ENCODE measurements at places on chromosomes 1 and 21.

GRCh38 chr1:167923324-167924056 lies 9.6 kb upstream of the ADCY10 start:
- no peak for DNase-seq

- DNase-seq, result no peak
Observed at GRCh38 chr1:217088011-217088410, 364.8 kb upstream of the ESRRG start.

- DNase-seq, result no peak
Observed at GRCh38 chr1:44625348-44625747, 48.9 kb downstream of the TMEM53 start.

GRCh38 chr1:169495046-169495775 lies 9.5 kb upstream of the SLC19A2 start:
- DNase-seq, result no peak

DNA sequence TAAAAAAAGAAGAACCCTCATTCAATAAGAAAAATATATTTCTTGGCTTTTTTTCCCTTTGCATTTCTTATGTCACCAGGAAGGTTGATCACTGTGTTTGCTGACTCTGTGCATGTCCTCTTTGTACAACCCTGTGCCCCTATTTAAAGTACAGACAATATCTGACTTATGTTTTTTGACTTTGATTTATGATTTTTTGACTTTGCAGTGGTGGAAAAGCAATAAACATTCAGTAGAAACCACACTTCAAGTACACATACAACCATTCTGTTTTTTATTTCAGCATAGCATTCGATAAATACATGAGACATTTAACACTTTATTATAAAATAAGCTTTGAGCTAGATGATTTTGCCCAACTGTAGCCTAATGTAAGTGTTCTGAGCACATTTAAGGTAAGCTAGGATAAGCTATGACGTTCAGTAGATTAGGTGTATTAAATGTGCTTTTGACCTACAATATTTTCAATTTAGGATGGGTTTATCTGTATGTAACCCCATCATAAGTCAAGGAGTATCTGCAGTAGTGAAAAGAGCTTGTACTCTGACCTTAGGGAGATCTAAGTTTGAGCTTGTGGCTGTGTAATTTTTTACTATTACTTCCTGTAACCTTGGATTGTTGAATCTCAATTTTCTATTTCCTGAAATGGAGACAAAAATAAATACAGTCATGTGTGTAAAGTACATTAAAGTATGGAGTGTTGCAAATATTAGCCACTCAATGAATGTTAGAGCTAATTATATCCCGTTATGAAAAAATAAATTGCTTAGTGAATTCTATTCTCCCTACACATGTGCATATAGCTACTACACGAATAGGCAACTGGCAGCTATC lies 1.2 kb downstream of the RNASEL start:
- no peak for DNase-seq

- DNase-seq, result no peak
Observed at GRCh38 chr1:38784452-38785284, 74.9 kb downstream of the RRAGC start.

GRCh38 chr1:33045246-33045645 lies 8.6 kb upstream of the AK2 start:
- DNase-seq, result no peak

DNA sequence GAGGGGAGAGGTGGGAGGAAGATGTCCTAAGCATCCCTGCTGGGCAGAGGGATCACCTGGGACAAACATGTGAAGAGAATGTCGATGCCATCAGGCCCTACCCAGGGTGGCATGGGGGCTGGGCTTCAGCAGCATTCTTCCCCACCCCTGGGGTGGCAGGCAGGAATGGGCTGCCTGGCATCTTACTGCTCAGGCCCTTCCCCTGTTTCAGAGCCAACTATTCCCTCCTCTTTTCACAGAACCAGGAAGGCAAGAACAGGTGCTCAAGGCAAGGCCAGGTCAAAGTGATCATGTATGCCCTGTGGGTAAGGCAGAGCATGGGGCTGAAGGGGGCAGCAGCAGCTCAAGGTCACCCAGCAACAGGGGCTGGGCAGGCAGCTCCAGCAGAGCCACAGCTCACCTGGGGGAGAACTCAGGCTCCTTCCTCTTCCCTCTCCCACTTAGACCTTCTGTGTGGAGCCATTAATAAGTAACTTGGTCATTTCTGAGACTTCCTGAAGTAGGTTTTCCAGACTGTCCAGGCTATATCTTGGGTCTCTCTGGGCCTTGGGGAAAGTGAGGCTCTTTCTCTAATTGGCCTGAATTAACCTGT lies 56.4 kb downstream of the ELK4 start:
- DNase-seq, result no peak

DNA sequence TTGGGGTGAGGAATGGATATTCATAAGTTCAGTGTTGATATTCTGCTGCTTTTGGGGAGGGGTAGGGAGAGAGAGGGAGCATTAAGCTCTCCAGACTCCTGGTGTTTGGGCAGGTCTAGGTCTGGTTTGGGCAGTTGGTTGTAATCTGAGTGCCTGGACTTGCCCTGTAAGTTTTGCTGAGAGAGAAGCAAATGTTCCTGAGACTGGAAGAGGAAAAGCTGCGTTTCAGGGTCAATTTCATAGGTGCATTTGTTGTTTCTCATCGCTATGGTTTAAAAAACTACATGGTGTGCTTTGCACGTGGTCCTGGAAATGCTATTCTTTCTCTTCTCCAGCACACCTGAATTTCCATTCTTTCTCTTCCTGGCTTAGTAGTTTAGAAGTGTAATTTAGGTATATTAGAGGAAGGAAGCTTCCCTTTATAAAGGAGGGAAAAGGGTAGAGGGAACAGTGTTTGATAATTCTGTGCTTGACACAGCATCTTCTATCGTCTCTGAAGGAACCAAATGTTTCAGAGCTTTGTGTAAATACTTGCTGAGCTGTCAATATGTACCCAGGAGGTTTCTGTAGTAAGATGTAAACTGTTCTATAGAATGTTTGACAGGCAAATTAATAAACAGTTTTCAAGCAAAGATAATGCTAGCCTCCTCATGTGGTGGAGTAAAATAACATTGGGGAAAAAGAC lies 6.3 kb downstream of the ARID1A start:
- DNase-seq, result no peak

- no peak for DNase-seq
Observed at GRCh38 chr1:245810789-245811337, 656.1 kb downstream of the KIF26B start.

GRCh38 chr1:103191327-103191726 lies 83.0 kb upstream of the COL11A1 start:
- no peak for DNase-seq

- no peak for DNase-seq
Observed at GRCh38 chr1:179951383-179952144, 3.0 kb upstream of the CEP350 start.

- peak; percentile 65 for DNase-seq
Observed at GRCh38 chr1:40980453-40981121, 1.1 kb downstream of the CTPS1 start.

DNA sequence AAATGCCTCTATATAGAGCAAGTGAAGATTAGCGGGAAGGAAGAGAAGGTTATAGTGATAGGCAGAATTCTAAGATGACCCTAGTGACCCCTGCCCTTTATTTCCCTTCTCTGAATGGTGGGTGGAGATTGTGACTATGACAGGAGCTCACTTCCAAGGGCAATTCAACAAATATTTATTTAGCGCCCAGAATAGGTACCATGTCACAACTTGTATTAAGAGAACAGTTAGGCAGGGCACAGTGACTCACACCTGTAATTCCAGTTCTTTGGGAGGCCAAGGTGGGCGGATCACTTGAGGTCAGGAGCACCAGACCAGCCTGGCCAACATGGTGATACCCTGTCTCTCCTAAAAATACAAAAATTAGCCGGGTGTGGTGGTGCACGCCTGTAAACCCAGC lies 236.0 kb upstream of the POGK start:
- DNase-seq, result no peak

DNA sequence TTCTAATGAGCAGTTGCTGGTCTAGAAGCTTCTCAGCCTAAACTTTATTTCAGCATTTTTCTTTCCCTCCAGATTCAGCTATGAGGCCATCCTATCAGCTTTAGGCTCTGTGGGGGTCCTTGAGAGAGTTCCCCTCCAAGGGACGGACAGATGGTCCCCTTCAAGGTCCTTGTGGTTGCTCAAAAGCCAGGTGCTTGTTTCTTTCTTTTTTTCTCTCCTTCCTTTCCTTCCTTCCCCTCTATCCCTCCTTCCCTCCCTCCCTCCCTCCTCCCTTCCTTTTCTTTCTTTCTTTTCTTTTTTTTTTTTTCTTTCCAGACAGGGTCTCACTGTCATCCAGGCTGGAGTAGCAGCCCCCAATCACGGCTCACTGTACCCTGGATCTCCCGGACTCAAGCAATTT lies 1.2 kb upstream of the IL6R start:
- no peak for DNase-seq

DNA sequence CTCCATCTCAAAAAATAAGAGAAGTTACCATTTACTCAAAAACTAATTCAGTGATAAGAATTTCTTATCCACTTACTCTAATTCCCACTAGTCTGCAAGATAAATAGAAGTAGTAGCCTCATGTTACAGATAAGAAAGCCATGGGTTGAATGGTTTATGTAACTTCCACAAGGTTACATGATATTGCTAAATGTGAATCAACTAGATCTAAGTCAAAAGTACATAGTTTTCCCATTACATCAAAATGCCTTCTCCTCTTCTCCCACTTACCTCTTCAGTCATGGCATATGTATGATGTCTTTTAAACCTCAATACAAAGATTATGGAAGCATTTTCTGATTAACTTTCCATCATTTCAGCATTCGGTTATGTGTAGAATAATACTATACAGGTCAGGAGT lies 108.5 kb downstream of the ASH1L start:
- DNase-seq, result no peak

GRCh38 chr1:106880226-106880625 lies 176.2 kb upstream of the PRMT6 start:
- DNase-seq, result no peak

DNA sequence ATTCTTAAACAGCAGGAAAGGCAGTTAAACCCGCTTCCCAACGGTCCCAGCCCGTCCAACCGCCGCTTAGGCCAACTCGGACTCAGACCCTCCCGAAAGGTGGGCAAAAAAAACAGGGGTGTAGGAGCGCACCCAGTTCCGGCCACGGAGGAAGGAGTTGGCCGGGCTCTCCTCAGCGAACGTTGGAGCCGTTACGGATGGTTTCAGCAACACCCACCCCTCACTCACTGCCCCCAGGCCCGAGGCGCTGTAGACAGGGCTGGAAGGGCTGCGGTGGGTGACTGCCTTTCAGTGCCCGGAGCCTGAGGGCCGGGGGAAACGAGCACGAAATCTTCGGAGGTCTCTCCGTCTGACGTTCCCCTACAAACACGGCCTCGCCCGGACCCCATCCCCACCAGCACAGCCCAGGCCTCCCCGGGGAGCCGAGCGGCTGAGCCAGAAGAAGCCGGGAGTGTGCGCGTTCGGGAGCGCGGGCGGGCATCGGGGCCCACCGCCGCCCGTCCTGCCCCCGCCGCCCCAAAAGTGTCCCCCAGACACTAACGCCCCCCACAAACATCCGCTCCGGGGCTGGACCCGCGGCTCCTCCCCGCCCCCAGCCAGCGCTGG lies 1.3 kb downstream of the KDM5B start:
- peak; percentile 32 for DNase-seq

DNA sequence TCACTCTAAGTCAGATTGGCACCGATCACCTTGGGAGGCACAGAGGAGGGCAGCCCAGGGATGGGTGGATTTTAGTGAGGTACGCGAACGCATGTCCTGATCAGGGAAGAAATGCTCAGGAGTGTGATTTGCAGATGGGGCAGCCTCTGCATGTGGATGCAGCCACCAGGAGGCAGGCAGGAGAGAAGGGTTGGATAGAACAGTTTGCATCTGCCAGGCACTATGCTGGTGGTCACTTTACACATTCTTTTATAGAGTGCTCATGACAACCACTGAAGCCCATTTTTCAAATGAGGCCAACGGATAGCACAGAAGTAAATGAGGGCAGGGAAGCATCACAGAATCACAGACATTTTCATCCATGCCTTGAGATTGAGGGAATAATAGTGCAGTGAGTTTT lies 5.7 kb downstream of the LAMB3 start:
- no peak for DNase-seq
